T-helper 22 cell (primary cell): ENCODE measurements at places on chromosomes 2 and 18.

GRCh38 chr2:49948091-49948490, 793.8 kb upstream of the FSHR start:
- no peak for DNase-seq

DNA sequence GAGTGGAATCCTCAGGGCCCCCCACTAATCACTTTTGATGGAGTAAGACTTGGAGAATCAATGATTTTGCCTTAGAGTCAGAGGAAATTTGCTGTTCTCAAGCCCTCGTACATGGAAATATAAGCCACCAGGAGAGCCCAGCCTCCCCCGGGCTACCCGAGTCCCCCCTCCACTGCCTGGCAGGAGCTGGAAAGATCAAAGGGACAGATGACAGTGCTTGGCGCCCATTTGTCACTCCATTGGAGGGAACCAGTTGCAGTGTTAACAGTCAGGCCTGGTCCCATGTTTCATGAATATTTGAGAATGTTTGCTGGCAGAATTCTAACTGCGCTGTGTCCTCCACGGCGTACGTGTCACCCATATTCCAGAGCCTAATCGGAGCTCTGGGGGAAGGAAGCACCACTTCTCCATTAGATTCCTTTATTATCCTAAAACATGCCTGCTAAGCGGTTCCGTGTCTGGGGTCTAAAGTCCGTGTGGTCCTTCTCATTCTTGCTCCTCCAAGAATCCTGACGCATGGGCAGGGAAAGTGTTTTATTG, 202.4 kb downstream of the KLHL29 start:
- no peak for DNase-seq

GRCh38 chr2:15838481-15839090, 101.8 kb upstream of the MYCN start:
- DNase-seq: no peak

GRCh38 chr2:240556553-240557100, 1.2 kb downstream of the ANKMY1 start:
- DNase-seq: peak; percentile 42

GRCh38 chr2:65363879-65364666, 68.3 kb downstream of the SPRED2 start:
- DNase-seq: no peak

DNA sequence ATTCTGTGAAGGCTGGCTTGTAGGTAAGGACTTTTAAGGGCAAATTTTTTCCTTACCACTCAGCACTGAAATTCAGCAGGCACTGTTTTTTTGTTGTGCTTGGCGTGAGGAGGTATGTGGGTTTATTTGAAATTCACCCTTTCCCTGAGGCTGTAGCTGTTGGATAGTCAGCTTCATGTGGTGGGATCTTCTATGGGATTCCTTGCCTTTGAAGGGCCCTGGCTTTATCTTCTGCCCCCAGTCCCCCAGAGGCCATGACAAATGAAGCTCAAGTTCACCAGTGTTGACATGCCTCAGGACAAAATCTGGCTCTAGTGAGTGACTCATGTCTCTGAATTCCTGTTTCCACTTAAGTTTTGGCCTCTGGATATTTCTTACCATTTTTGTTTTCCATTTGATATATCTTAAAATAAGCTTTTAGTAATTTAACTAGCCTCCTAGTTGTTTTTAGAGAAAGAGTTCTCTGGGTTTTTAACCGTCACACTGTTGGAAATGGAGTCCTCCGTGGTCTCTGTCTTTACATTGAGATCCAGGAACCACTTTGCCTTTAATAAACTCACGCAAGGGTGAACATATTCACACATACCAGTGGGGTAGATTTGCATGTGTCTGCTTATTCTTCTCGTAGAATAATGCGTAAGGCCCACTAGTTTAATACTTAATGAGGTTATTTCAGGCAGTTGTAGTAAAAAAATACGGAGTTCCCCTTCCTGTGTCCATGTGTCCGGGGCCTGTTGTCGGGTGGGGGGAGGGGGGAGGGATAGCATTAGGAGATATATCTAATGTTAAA, 211.1 kb upstream of the FAM98A start:
- no peak for DNase-seq

GRCh38 chr2:19844750-19845149, 57.0 kb downstream of the TTC32 start:
- no peak for DNase-seq

DNA sequence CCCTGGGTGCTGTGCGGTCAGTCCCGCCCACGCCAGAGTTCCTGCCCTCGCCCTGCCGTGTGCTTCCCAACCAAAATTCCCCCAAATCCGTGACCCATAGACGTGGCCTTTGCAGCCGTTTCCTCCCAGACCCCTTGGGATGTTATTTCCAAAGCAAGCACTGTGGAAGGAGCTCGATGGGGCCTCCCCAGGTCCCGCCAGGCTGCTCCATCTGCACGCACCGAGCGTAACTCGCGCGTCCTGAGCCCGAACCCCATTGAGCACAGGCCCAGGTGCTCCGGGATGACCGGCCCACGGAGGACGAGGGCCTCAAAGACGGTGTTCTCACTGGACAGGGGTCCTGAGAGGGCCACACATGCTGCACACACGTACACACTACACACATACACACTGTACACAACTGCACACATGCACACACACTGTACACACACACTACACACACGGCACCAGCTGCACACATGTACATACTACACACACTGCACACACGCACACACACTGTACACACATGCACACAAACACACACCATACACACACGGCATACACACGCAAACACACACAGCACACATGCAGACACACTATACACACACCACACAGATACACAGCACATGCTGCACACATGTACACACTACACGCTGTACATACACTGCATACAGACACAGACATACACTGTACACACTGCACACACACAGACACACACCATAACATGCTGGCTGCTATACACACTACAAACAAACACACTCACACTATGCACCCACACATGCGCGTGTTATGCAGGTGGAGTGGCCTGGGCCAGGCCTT, 431.2 kb upstream of the SALL3 start:
- DNase-seq: no peak

DNA sequence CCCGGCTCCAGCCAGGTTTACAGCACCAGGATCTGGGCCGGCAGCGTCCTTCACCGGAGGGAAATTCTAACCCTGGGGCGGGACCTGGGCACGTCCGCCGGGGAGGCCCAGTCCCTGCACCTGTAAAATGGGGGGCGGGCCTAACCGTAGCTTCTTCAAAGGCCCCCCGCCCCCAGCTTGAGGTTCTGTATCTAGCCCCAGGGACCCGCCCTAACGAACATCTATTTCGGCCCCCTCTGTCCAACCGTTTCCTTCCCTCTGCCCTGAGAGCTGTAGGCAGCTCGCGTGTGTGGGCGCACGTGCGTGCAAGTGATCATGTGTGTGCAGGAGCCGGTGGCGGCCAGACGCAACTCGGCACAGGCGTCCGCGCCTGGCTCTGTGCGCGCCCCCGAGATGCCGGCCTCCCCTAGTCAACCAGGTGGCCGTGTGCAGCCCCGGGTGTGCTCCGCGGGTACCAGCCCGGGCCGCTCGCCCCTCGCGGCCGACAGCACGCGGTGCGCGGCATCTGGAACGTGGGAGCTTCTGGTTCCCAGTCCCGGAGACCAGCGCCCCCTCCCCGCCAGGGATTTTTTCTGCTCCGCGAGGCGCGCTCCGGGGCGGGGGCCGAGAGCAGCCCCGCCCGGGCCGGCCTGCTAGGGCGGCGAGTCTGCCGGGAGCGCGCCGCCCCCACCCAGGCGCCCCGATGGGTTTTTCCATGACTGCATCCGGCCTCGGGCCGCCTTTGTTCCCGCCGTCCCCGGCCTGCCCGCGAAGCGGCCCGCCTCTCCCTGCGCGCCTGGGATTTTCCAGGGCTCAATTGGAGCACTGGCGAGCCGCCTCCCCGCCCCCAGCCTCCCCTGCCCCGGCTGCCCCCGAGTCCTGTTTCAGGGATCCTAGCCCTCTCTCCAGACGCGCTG, 21.2 kb downstream of the TEX44 start:
- peak; percentile 48 for DNase-seq

DNA sequence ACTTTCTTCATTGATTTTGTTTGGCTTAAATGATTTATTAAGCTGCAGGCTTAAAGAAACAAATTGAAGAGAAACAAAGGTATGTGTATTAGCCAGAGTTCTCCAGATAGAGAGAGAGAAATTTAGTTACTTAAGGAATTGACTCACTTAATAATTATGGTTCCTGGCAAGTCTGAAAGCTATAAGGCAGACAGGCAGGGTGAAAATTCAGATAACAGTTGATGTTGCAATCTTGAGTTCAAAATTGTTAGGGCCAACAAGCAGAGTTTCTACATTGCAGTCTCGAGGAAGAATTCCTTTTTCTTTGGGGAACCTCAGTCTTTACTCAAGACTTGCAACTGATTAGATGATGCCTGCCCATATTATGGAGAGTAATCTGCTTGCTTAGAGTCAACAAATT, 593.5 kb downstream of the ADCYAP1 start:
- DNase-seq: no peak

- DNase-seq: no peak
Measured at GRCh38 chr2:6524691-6525474, 340.8 kb downstream of the CMPK2 start.

GRCh38 chr2:120886534-120887319, 151.1 kb downstream of the GLI2 start:
- DNase-seq: no peak

GRCh38 chr18:23210526-23210925, 75.2 kb downstream of the CABLES1 start:
- no peak for DNase-seq

GRCh38 chr18:45049578-45050319, 369.1 kb downstream of the SETBP1 start:
- DNase-seq: no peak

- no peak for DNase-seq
Measured at GRCh38 chr2:216551234-216552068, 52.8 kb downstream of the RPL37A start.

GRCh38 chr18:31789409-31789808, 28.7 kb upstream of the SLC25A52 start:
- no peak for DNase-seq

- no peak for DNase-seq
Measured at GRCh38 chr2:201448061-201448460, 3.2 kb downstream of the TRAK2 start.
